ENCODE measurements at places on chromosomes 6 and 20. TPM values are rescaled to one million over a fixed set of nuclear protein-coding genes. Genes with fewer than 3 reads are reported as not detected.

GCNT2 gene
- polyA plus RNA-seq, result 0.75 TPM

ALDH5A1 gene
- polyA plus RNA-seq, result 8.5 TPM

- H3K36me3 ChIP-seq, result no peaks in the 10 kb centered on the region
- no peak for DNase-seq
- no peaks in the 10 kb centered on the region for H3K27me3 ChIP-seq
- H3K4me3 ChIP-seq, result no peak overlapping the region
Observed at GRCh38 chr6:47116606-47117005, 74.5 kb upstream of the ADGRF1 start.

- no peaks in the 10 kb centered on the region for H3K36me3 ChIP-seq
- H3K4me1 ChIP-seq, result no peaks in the 10 kb centered on the region
- no peak overlapping the region for H3K27ac ChIP-seq
- DNase-seq, result no peak
Observed at GRCh38 chr6:38152620-38153019, 333.1 kb downstream of the ZFAND3 start.

All from CD4-positive, alpha-beta memory T cell (primary cell).